ENCODE measurements at places on chromosomes 1 and 21.

GRCh38 chr1:170840371-170840770 is 95.0 kb upstream of the MROH9 start:
- DNase-seq: no peak

GRCh38 chr1:230786385-230786753 is 39.2 kb downstream of the CAPN9 start:
- no peak for DNase-seq

- no peak for DNase-seq
Measured at GRCh38 chr1:22607154-22607553, 29.3 kb upstream of the C1QA start.

DNA sequence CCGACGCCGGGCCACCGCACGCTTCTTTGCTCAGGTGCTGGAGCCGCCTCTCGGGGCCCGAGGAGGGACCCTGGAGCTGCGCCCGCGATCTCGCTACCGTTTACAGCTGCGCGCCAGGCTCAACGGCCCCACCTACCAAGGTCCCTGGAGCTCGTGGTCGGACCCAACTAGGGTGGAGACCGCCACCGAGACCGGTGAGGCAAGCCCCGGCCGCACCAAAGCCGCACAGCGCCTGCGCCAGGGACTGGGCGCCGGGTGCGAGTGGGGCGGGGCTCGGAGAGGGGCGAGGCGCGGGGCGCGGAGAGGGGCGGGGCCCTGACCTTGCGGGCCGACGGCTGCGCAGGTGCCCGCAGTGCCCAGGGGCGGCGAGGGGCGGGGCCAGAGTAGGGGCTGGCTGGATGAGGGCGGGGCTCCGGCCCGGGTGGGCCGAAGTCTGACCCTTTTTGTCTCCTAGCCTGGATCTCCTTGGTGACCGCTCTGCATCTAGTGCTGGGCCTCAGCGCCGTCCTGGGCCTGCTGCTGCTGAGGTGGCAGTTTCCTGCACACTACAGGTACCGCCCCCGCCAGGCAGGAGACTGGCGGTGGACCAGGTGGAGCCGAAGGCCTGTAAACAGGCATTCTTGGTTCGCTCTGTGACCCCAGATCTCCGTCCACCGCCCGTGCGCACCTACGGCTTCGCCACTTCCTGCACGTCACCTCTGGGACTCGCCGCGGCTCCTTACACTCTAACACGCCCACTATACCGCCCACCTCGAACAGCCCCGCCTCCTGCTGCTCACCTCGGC is 9.8 kb upstream of the CDC20 start:
- DNase-seq: peak; percentile 73

GRCh38 chr1:235448616-235449015 is 55.6 kb downstream of the B3GALNT2 start:
- no peak for DNase-seq

GRCh38 chr1:167881786-167882185 is 32.1 kb downstream of the ADCY10 start:
- DNase-seq: no peak

GRCh38 chr1:230867101-230867902 is 1.0 kb downstream of the C1orf198 start:
- no peak for DNase-seq

DNA sequence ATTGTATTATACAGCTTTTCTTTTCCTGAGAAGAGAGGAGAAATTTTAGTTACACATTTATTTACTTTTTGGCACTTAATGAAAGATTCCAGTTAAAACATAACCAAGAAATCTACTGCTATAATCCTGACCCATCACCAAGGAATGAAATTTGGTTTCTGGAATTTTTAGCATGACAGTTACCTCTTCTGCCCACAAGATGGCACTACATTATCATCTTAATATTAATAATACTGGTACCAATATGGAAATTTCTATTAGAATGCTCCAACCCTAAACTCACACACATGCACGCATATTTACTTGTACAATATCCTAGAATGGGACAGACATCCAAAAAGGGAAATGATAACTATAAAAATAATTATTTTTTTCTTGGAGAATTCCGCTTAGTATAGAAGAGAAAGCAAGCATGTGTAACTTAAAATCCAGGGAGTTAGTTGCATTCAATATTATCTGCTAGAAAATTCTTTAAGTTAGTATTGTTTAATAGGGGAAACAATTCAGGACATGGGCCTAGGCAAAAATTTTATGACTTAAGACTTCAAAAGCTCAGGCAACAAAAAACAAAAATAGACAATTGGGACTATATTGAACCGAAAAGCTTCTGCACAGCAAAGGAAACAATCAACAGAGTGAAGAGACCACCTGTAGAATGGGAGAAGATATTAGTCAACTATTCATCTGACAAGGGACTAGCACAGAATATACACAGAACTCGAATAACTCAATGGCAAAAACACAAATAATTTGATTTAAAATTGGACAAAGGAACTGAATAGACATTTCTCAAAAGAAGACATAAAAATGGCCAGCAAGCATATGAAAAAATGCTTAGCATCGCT is 37.4 kb downstream of the MAP3K21 start:
- DNase-seq: no peak

GRCh38 chr1:213376862-213377372 is 325.9 kb downstream of the RPS6KC1 start:
- no peak for DNase-seq

DNA sequence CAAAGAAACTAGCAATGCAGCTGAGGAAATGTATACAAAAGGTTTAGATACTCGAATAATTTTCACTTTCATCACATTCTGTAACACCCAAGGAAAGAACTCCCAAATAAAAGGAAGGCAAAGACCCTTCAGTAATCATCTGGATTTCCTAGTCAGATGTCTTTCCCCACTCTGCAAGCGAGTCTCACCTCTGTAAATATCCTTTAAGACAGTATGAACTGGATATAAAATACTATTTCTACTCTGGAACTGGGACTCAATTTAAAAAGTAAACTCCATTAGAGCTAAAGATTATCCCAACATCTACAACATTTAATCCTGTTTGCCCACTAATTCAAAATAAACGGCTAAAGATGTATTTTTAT is 27.0 kb downstream of the C2CD2 start:
- no peak for DNase-seq

- DNase-seq: no peak
Measured at GRCh38 chr1:244256086-244256676, 195.5 kb downstream of the ADSS2 start.

DNA sequence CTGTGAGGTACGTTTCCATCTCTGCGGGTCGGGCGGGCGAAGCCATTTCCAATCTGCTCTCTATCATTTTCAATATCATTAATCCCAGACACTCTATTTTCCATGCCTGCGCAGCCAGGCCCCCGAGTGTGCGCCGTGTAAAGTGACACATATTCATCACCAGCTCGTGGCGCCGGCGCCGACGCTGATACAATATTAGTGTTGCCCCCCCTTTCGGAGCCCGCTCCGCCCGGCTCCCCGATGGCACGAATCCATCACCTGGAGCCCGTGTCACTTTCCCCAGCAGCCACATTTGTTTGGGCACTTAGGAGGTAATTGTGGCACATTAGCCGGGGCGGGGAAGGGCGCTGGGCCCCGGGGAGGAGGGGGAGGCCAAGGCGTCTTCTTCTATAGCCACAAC is 33.7 kb upstream of the DMBX1 start:
- no peak for DNase-seq

DNA sequence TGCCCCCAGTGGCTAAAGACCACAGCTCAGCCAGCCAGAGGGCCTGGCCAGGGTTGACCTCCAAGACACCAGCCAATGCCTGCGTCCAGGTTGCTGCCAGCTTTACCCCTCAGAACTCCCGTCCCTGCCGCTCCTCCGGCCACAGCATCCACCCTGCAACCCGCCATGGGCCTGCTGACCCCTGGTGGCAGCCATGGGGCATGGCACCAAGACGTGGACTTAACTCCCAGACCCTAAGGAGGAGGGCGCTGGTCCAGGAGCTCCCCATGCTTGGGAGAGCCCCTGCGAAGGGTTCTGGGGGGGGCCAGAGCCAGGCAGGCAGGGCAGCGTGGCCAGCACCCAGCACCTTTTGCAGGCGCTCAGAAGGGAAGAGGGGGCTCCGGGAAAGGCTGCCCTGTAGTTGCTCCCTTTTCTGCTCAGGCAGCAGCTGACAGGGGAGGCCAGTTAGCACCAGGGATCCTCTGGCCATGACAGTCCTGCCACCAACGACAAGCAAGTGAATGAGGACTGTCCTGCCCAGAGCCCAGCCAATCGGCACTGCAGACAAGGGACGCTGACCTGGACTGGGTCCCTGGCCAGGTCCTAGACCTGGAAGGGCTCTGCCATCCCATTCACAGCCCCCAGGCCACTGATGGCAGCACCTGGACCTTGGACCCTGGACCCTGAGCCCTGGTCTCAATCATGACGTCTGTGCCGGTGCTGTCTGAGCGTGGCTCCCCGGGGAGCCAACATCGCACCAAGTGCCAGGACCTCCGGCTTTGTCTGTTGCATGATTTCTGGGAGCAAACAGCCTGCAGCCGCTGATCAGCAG is 246.2 kb downstream of the NPHP4 start:
- DNase-seq: no peak

DNA sequence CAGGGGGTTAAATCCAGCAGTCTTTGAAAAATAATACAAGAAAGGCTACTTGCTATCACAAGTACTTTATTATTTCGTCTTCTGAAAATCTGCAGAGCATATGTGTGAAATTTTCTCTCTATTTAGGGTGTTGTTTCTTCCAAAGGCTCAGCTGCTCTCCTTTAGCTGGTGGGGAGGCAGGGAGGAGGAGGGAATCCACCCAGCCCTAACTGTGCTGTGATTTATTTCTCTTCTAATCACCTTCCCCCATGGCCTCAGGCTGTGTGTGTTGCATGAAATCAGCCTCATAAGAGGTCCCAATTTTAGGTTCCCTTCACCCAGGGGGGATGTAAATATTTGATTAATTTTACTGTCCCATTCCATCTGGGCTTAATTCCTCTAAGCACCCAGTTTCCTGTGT is 77.6 kb upstream of the PGBD5 start:
- no peak for DNase-seq

DNA sequence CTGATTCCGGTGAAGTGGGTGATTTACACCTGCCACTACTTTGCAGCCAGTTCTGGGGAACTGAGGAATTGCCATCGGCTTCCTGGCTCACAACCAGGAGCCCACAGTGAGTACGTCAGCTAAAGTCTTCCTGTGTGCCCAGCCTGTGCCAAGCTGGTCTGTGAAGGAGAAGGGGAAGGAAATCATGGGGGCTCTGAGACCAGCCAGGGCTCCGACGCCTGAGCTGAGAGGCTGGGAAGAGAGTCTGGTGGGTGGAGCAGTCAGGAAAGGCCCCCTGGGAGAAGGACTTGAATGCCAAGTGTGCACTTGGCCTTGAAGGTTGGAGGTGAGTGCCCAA is 1.2 kb downstream of the LURAP1 start:
- no peak for DNase-seq

DNA sequence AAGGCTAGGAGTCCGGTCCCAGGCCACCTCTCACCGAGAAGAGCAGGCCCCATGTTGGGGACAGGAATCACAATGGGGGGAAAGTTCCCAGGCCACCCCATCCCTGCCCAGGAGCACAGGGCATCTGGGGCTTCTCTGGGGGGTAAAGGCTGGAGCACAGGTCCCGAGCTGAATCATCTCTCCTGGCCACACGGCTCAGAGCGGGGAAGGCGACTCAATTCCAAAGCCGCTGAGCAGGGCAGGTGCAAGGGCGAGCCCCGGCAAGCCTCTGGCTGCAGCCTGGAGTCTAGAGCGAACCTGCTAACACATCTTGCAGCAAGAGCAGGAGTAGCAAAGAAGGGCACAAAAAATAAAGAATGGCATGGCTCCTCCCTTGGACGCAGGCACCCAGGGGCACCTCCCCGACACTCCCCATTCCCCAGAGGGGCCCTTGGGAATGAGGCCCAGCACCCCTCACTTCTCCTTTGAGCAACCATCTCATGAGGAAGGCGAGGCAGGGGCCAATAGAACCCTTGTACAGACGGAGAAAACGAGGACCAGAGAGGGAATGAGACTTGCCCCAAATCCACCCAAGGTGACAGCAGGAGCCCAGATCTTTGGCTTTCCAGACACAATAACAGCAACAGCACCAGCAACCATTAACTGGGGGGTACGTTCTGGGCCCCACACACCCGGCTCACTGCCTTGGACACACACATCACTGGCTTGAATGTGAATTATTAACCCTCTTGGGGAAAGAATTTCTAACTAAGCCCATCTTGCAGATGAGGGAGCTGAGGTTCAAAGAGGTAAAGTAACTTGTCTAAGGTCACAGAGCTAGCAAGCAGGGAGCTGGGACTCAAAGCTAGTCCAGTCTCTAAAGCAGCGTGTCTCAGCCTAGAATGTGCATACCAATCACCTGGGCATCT is 20.7 kb upstream of the ALDH4A1 start:
- no peak for DNase-seq

GRCh38 chr1:75237316-75237715 is 103.1 kb downstream of the LHX8 start:
- DNase-seq: no peak

- DNase-seq: no peak
Measured at GRCh38 chr1:37997256-37998088, 7.7 kb upstream of the SF3A3 start.

GRCh38 chr1:179588425-179589024 is 3.1 kb upstream of the TDRD5 start:
- DNase-seq: no peak

DNA sequence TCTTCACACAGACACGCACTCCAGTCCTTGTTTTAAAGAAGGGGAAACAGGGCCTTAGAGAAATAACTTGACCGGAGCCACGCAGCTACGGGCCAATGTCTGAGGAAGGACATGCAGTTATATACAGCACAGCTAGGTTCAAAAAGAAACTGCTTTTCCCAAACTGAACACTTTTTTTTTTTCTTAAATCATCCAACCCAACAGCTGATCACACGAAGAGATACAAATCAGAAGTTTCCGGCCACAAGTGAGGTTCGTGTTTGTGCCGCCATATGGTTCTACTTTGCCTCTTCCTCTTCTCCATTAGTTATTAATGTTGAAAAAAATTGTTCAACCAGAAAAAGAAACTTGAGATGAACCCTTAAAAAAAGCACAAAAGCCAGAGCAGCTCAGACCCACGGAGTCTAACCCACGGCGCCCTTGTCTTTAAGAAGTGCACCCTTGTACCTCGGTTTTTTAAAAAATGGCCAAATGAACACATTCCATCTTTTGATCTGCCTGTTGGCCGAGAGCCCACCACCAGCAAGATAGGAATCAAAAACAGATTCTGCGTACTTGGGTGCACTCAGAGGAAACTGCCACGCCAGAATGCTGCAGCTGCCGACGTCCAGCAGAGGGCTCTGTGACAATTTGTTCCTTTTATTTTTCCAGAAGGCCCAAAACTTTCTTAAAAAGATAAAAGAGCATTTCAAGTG is 78.9 kb downstream of the SLC66A1 start:
- DNase-seq: no peak

DNA sequence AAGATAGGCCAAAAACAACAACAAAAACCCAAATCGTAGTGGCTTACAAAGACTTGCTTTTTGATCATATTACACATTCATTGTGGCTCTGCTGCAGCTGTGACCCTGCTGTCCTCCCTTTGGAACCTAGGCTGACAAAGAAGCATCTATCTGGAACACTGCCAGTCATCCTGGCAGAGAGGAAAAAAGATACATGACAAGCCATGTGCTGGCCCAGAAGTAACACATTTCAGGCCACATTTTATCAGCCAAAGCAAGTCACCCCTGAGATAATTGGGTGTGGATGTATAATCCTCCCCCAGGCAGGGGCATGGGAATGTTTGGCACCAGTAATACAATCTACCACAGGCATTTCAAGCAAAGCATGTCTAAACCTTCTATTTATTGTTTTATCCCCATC is 37.2 kb upstream of the AGO1 start:
- DNase-seq: no peak

Measured in iPS DF 19.7 (cell line).